ENCODE measurements at places on chromosomes 5 and 9.

GRCh38 chr5:66802941-66803340 is 206.7 kb downstream of the MAST4 start:
- no peak for DNase-seq

- DNase-seq: no peak
These were observed 62.1 kb downstream of the C9orf50 start for GRCh38 chr9:129558551-129559505.

DNA sequence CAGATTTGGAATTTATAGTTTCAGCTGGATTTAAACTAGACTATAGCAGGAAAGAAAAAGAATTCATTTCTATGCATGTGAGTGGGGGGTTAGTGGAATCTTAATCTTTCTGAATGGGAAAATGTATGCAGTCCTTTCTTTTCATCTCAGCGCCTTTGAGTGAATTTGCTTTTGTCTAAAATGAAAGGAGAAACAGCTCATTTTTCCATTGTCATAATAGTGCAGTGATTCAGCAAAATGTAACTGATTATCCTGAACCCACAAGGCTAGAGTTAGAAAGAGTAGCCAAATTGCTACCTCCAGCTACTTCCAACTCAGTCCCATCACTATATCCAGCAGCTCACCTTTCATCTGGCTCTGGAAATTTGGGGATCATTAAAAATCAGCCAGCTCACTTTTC is 134.4 kb downstream of the ADAMTSL1 start:
- DNase-seq: no peak

DNA sequence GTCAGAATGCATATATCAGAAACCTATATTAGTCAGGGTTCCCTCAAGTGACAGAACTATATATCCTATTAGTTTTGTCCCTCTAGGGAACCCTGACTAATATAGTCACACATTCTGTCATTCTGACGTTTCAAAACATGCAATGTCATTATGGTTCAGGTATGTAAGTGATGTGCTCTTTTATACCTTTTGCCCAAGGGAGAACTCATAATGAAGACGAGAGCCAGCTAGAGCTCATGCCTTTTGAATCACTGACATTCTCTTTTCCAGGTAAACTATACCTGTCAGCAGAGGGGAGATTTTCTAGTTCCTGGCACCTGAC is 576.7 kb downstream of the LRRC70 start:
- DNase-seq: no peak

DNA sequence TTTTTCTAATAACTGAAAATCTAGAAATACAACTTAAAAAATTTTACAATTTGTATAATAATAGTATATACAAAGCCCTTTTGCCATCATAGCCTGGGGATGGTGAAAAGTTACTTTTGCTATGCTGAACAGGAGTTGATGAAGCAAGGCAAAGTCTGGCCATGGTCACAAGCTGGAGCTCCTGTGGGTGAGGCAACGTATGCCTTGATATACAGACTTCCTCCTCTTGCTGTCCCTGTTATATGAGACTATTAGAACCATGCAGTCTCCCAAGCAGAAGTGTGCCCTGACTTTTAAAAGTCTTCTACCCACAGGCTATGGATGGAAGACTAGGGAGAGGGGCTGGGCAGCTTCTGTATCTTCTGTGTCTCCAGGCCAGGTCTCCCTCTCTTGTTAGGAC is 15.7 kb downstream of the FAM151B start:
- no peak for DNase-seq

DNA sequence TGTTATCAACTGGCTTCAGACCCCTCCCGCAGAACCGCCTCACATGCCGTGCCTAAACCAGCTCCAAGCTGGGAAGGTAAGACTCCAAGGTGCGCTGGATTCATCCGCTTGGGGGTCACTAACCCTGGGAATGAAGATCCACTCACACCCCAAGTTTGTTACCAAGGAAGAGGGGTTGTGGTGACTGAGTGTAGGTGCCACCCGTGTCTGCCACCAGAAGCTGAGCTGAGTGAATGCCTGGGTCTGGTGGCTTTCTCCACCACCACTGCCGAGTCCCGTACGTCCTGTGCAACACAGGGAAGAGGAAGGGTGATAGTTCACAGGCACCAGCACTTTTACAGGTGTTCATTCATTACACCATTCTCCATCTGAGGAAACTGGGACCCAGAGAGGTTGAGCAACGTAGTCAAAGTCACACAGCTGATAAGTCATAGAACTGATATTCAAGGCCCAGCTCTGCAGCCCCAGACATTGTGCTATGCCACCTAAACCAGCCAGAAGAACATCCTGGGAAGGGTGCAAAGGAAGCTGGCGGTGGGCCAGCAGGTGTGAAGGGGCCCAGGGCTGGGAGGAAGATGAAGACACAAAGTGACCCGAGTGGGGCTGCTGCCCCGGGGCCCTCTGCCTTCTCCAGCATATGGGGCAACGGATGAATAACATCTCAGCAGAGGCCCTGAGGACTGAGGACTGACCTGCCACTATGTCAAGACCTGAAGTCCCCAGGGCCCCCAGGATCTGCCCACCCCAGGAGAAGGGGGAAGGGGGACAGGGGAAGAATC is 70.9 kb upstream of the PPP1R26 start:
- no peak for DNase-seq

GRCh38 chr9:2261421-2262103 is 246.4 kb downstream of the SMARCA2 start:
- DNase-seq: no peak

GRCh38 chr5:125227333-125228095 is 481.1 kb upstream of the ZNF608 start:
- peak; percentile 44 for DNase-seq

DNA sequence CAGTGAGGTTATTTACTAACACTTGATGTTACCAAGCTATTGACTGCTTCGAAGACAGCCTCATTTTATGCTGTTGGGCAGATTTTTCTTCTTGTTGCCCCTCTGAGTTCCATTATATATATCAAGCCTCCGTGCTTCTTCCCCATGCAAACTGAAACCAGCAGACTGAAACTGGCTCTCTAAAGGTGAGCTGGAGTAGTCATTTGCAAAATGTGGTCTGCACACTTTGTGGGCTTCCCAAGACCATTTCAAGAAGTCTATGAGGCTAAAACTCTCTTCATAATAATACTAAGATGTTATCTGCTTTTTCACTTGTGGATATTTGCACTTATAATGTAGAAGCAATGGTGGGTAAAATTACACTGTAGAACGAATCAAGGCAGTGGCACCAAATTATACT is 13.9 kb downstream of the SLC36A1 start:
- DNase-seq: no peak

DNA sequence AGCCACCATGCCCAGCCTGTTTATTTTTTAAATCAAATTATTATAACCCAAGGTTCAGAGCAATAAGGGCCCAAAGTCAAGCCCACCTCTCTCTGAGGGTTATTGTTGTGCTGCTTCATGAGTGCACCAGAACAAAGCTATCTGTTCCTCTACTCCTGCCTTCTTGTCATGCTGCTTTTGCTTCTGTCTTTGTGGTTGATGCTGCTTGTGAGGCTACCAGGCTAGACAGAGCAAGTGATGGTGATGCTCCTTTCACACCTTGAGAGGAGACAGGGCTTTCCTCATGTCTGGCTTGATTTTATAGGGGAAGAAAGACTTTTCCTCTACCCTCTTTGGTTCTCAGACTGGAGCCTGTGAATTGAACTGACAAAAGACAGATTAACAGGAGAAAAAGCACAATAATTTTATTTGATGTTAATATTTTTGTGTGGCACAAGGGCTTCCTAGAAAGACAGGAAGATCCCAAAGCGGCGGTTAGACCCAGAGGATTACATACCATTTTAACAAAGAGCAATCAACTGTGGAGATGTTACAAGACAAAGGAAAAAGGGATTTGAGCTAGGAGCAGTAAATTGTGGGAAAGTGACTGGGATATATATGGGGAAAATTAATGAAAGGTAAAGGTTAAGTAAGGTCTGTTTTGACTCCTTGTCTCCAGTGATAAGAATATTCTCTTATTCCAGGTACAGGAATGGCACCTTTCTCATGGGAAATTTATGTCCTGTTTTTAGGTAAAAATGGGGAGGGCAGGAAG is 4.4 kb upstream of the CD180 start:
- no peak for DNase-seq

GRCh38 chr5:24749701-24750100 is 104.9 kb upstream of the CDH10 start:
- DNase-seq: no peak

DNA sequence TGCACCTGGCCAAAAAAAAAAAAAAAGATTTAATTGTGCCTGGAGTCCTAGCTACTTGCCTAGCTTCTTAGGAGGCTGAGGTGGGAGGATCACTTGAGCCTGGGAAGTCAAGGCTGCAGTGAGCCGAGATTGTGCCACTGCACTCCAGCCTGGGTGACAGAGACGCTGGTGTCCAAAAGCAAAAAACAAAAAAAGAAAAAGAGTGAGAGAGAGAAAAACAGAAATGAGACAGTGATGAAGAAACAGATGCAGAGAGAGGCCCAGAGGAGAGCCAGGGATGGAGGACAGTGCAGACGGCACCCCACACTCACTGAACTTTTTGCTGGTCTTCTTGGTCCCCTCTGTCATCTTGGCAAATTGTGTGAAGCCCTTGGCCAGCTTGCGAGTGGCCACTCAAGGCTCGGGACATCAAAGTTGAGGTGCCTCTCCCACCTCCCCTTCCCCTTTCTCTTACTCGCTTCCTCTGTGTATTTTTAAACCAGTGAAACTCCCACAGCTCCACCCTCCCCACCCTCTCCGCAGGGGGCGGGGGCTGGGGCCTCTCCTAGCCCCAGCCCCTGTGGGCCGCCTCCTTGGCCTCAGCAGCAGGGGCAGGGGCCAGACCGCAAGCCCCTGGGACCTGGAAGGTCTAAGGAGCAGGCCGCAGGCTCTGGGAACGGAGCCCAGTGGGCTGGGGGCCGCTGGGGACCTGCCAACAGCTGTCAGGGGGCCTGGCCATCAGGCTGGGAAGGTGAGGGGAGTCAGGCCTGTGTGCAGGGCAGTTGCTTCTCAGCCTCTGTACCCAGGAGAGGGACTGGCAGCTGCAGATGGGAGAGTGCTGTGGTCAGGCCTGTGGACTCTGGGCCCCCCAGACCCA is at the start of gene SH2D3C:
Gene SH2D3C, minus strand, starts transcription at position 387 of the 856 bp plus-strand sequence. Its CDS starts 39 bp downstream, at position 348.
- DNase-seq: peak; percentile 77

- DNase-seq: no peak
These were observed 520.6 kb downstream of the CTNND2 start for GRCh38 chr5:11383506-11384095.

DNA sequence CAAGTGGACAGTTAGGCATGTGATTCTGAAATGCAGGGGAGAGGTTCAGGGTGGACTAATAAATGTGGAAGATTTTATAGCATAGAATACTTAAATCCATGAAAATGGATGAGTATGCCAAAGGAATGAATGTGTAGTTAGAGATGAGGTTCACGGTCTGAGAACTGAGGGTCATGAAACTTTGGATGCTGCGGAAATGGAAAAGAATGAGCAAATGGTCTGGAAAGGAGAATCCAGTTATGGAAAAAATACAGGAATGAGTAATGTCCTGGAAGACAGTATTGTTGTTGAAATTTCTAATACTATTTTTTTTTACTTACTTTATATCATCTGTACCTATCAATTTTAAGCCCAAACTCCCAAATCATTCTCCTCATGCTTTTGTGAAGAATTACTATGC is 2369.4 kb downstream of the MAT2B start:
- no peak for DNase-seq

GRCh38 chr5:96720408-96720807 is 58.2 kb downstream of the CAST start:
- DNase-seq: no peak

- DNase-seq: no peak
These were observed 72.6 kb upstream of the GALNT10 start for GRCh38 chr5:154117930-154118329.

- no peak for DNase-seq
These were observed 688 bp downstream of the SNX24 start for GRCh38 chr5:122846051-122846550.

GRCh38 chr5:6720561-6720921 is 7.3 kb downstream of the TENT4A start:
- DNase-seq: no peak

DNA sequence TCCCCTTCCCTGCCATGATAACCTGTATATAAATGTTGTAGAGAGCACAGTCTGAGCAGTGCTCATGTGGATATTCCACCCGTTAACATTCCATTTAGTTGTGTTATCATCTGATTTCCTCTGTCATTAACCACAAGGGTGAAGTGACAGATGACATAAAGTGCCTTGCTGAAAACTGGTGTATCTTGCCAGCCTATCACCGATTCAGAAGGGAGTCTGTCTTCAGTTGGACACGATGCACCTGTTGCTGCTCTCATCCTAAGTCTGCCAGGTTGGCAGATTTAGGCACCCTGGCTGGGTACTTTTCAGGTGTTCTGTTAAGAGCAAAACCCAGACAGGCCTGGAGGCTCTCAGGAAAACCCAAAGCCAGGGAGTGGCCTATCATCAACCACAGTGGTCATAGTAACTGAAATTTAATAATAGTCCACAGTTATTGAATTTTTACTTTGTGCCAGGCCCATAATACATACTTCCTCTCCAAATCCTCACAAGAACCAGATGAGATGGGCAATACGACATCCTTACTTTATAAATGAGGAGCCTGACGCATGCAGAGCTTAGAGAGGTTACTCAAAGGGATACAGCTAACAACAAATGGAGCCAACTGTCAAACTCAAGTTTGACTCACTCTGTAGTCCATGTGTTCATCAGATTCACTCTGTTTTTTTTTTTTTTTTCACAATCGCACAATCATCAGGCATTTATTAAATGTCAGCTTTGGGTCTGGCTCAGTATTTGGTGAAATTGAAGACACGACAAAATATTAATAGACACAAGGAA is 100.7 kb upstream of the SPRY4 start:
- DNase-seq: no peak

DNA sequence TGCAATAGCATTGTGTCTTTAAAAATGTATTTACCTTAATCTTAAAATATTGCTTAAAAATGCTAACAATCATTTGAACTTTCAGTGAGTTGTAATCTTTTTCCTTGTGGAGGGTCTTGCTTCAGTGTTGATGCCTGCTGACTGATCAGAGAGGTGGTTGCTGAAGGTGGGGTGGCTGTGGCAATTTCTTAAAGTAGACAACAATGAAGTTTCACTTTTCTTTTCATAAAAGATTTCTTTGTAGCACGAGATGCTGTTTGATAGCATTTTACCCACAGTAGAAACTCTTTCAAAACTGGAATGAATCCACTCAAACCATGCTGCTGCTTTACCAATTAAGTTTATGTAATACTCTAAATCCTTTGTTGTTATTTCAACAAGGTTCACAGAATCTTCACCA is 50.8 kb downstream of the NR3C1 start:
- no peak for DNase-seq

DNA sequence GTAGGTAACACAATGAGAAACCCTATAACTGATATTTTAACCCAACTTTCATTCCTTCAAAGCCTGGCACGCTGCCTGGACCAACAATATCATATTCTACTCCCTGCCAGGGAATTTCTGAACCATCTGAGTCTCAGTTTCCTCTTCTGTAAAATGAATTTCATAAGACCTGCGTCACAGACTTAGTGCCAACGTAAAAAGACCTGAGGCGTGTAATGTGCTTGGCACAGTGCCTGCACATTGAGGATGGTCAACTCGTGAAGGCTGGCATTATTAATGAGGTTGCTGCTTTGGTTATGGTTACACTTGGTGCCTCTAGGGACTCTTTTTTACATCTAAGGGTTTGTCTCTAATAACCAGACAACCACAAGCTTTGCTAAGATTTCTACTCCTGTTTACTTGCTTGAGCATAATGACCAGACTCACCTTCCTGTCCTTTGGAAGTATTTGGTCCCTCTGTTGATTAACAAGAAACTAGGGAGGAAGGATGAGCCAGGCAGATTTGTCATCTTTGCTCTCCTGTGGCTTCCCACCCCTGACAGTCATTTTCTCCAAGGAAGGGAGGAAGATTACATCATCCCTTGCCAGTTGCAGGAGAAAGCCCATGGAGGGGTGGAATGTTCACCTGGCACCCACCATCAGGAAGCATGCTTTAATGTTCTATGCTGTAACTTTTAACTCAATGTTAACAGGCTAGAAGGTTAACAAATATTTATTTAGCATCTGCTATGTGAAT is 79.0 kb downstream of the PAPPA start:
- DNase-seq: no peak

All from OCI-LY7 (cell line).